ENCODE measurements at places on chromosomes 12 and 14.

GRCh38 chr14:63224196-63224595, 20.0 kb downstream of the RHOJ start:
- no peak for DNase-seq

GRCh38 chr14:29858299-29858698, 69.3 kb downstream of the PRKD1 start:
- DNase-seq: no peak

DNA sequence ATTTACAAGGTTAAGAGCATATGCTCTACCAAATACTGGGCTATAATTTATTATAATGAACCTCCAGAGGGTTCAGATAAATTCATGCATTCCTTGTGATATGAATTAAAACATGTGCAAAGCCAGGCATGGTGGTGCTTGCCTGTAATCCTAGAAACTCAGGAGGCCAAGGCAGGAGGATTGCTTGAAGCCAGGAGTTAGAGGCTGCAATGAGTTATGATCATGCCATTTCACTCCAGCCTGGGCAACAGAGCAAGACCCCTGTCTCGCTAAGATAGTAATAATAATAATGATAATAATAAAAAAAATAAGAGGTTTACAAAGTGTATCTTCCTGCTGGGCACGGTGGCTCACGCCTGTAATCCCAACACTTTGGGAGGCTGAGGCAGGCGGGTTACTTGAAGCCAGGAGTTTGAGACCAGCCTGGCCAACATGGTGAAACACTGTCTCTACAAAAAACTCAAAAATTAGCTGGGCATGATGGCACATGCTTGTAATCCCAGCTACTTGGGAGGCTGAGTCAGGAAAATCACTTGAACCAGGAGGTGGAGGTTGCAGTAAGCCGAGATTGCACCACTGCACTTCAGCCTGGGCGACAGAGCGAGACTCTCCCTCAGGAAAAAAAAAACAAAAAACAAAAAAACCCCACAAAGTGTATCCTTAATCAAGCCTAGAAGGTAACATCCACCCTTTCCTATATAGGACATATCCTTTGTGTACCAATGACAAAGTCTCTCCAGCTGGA, 7.3 kb upstream of the CS start:
- no peak for DNase-seq

DNA sequence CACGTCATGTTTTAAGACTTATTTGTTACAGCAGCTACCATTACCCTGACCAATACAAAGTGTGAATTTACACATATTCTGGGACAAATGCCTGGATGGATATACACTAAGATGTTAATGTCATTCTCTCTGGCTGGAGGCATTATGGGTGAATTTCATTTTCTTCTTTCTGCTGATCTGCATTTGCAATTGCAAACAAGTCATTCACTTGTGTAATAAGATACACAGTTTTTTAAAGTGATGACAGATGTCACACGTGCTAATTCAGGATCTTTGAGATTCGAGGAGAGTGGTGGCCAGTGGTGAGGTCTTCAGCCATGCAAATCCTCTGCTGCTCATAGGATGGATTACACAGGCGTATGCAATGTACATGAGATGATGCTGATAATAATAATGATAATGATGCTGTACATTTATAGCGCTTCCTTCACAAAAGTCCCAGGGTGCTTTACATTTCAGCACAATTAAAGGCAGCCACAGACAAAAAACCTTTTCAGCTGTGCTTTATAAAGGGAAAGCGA, 155.9 kb upstream of the NOS1 start:
- DNase-seq: no peak

- no peak for DNase-seq
These were observed 74.5 kb downstream of the KCNK10 start for GRCh38 chr14:88248606-88249005.

DNA sequence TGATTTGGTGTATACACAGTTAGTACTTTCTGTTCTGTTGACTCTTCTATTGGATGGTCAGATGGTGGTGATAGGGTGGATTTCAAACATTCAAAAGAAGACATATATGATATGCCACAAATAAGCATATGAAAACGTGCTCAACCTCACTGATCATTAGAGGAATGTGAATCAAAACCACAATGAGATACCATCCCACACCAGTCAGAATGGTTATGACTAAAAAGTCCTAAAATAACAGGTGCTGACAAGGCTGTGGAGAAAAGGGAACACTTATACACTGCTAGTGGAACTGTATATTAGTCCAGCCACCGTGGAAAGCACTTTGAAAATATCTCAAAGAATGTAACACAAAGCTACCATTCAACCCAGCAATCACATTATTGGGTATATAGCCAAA, 425.5 kb downstream of the C12orf50 start:
- no peak for DNase-seq

DNA sequence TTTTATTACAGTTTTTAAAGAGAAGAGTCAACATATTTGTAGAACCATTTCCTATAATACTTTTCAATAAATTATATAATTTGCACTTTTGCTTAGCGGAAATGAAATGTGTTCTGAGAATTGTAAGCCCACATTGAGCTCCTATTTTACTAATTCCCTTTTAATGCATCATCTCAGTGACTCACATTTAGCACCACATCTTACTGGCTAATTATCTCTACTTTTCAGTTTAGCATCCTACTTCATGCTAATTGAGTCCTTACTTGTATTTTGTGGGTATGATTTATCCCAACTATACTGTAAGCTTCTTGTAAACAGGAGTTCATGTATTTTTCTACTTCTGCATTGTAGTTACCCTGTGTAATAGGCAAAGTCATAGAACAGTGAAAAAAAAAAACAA, 67.5 kb downstream of the TMX1 start:
- DNase-seq: no peak
